H1 (cell line): ENCODE measurements at places on chromosomes 6 and 20. TPM values are rescaled to one million over a fixed set of nuclear protein-coding genes. Genes with fewer than 3 reads are reported as not detected.

MOXD1 gene
- total RNA-seq, result 1.4 and 1.6 TPM in 2 replicates

MEI4 gene
- 0.23 and 0.24 TPM in 2 replicates for total RNA-seq

CCN5 gene
- not detected in 2 replicates for total RNA-seq

GRCh38 chr6:96279084-96279483 is 242.5 kb upstream of the UFL1 start:
- no peak overlapping the region for H3K27ac ChIP-seq
- H3K4me3 ChIP-seq, result no peak overlapping the region
- no peaks in the 10 kb centered on the region for H3K4me1 ChIP-seq
- no peaks in the 10 kb centered on the region for H3K27me3 ChIP-seq
- no peak for DNase-seq

DNA sequence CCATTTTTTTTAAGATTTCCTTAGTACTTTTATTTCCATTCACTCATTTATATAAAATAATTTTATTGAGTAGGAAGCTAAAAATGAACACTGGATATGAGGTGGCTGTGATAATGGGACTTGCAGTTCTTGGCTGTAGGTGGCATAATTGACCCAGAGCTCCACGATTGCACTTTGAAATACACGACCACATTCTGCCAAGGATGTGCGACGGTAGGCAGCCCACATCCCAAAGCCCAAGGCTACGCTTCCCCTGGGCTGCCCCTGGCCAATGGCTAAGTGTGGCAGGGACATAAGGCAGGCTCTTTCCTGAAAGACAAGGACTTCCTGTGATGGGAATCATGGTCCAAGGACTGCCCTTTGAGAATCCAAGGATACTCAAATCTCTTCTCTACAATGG is 43.7 kb upstream of the ADTRP start:
- no peak for DNase-seq
- H3K36me3 ChIP-seq, result no peaks in the 10 kb centered on the region

GRCh38 chr6:25963426-25964123 is 973 bp downstream of the TRIM38 start:
- peaks cover 24% of the 10 kb centered on the region for H3K4me1 ChIP-seq
- H3K27ac ChIP-seq, result no peak overlapping the region
- H3K36me3 ChIP-seq, result no peaks in the 10 kb centered on the region
- peak; percentile 31 for DNase-seq
- H3K4me3 ChIP-seq, result peak overlapping the region; percentile 31

DNA sequence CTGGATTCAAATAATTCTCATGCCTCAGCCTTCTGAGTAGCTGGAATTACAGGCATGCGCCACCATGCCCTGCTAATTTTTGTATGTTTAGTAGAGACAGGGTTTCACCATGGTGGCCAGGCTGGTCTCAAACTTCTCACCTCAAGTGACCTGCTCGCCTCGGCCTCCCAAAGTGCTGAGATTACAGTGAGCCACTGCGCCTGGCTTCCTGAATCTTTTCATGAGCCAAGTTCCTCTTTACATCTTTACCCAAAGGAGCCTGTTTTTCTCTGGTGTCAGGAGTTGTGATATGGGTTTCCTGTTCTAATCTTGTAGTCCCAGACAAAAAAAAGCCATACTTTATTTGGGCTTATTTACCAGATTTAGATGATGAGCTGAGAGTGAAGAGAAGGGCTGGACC is 34.4 kb downstream of the PCNA start:
- no peak overlapping the region for H3K4me3 ChIP-seq
- no peaks in the 10 kb centered on the region; the same call in 1 of the 2 replicates for H3K4me1 ChIP-seq
- H3K27me3 ChIP-seq, result no peaks in the 10 kb centered on the region
- no peak for DNase-seq
- H3K36me3 ChIP-seq, result no peaks in the 10 kb centered on the region

DNA sequence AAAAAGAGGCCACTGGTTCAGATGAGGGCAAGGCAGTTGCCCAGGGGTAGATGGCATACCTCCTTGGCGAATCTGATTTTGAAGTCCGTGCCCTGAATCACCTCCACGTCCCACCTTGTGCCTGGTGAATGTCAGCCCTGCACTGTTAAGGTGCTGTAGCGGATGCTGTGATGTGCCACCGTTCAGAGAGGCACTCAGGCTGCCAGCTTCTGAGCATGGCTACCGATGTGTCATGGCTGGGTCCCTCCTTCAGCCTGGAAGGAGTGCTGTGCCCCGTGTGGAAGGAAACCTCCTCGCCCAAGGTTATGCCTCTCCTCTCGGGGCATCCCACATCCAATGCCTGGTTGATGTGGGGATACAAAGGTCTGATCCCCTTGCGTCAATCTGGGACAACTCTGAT is 43.6 kb downstream of the UST start:
- peaks cover 2% of the 10 kb centered on the region; the same call in 1 of the 2 replicates for H3K4me1 ChIP-seq
- H3K4me3 ChIP-seq, result no peak overlapping the region
- no peaks in the 10 kb centered on the region for H3K27me3 ChIP-seq
- no peaks in the 10 kb centered on the region for H3K36me3 ChIP-seq

DNA sequence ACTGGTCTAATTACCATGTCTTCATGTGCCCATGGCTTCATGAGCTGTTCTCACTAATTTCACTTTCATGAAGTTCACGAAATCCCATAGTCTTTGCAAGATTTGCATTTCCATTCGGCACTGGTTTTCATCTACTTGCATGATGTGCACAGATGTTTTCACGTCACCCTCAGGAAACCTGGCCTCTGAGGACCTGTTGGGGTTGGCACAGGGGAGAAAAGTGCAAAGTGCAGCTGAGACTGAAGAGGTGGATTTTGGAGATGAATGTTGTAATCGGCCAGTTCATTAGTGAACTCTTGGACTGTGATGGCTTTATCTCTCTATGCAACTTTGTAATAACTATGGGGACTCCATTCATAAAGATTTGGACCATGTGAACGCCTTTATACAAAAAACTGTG is 80.2 kb upstream of the SULF2 start:
- H3K4me1 ChIP-seq, result no peaks in the 10 kb centered on the region
- H3K36me3 ChIP-seq, result no peaks in the 10 kb centered on the region
- H3K27ac ChIP-seq, result no peak overlapping the region
- no peak overlapping the region for H3K4me3 ChIP-seq
- no peak for DNase-seq

DNA sequence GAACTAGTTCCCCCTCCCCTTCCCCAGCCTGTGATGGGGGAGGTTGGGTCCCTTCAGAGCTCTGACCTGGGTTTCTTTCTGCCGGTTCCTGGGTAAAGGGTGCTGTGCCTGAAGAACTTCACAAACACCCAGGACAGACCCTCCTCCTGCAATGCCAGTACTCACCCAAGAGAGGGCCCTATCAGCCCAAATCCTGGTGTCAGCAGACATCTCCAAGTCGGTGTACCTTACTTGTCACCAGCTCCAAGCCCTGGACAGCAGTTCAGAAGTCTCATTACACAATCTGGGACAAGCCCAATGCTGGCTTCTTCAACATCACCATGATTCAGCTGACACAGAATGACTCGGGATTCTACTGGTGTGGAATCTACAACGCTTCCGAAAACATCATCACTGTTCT is 467 bp downstream of the TREML4 start:
- H3K36me3 ChIP-seq, result no peaks in the 10 kb centered on the region
- H3K27ac ChIP-seq, result no peak overlapping the region
- no peaks in the 10 kb centered on the region for H3K4me1 ChIP-seq
- H3K27me3 ChIP-seq, result no peaks in the 10 kb centered on the region; the same call in 1 of the 2 replicates
